Stimulated activated CD4-positive, alpha-beta T cell treated with anti-CD3 and anti-CD28 coated beads, Interleukin-1b, Interleukin-23, amount 100 ng/mL, for 24 hours (primary cell): ENCODE measurements at places on chromosomes 7 and 10.

- no peak for DNase-seq
These were observed 19.7 kb downstream of the SUFU start for GRCh38 chr10:102523250-102524029.

DNA sequence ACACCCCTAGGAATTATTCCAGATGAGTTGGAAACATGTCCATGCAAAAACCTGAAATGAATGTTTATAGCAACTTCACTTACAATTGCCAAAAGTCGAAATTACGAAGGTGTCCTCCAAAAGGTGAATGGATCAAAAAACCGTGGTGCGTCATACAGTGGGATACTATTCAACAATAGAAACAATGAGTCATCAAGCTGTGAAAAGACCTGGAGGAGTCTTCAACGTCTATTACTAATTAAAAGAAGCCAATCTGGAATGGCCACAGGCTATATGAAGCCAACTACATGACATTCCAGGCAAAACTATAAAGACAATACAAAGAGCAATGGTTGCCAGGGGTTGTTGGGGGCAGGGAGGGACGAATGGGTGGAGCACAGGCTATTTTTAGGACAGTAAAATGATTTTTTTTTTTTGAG is 12.6 kb upstream of the PPP2R2D start:
- DNase-seq = no peak

GRCh38 chr10:61935077-61935476 is 33.6 kb downstream of the ARID5B start:
- no peak for DNase-seq

DNA sequence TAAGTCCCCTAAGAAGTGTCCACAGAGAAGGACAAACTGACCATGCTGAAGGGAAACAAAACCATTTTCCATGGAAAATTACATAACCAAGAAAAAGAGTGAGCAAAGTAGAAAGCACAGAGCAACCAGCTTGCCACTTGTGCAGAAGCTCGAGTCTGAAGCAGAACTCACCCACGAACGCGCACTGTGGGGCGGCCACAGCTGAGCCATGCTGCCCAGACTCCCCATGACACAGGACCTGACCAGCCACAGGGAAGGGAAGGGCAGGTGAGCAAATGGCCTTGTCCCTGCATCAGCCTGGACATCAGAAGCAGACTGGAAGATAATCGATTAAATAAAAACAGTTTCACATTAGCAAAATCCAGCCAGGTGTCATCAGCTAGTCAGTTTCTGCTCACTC is 95.7 kb downstream of the TCERG1L start:
- no peak for DNase-seq

GRCh38 chr10:77609781-77610272 is 27.8 kb downstream of the KCNMA1 start:
- no peak for DNase-seq

GRCh38 chr7:158778471-158778870 is 50.8 kb downstream of the ESYT2 start:
- no peak for DNase-seq

DNA sequence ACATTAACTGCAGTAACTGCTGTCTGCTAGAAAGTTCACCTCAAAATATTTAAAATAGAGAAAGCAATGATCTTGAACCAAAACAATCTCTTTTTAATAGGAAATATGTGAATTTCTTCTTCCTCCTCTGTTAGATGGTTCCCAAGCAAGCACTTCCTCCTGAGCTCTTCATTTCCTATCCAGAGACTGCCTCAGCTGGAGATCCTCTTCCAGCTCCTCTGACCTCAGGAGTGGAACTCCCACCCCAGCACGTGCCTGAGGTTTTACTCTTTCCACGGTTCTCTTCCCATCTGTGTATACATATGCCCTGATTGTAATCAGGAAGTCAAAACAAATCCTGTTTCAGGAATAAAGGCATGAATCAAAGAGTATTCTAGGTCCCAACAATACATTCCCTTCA is 5.6 kb downstream of the DENND11 start:
- no peak for DNase-seq

DNA sequence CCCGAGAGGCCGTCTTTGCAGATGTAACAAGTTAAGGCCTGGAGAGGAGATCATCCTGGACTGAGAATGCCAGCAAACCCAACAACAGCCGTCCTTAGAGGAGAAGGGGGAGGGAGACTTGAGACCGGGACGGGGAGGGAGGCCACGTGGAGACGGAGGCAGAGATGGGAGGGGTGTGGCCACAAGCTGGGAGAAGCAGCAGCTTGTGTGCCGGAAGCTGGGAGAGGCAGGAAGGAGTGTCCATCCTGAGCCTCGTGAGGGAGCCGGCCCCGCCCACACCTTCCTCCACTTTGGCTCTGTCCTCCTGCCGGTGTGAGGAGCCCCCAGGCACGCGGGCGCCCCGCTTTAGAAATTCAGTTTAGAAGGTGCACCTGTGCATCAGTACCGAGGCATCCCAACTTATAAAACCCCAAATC is 95.7 kb downstream of the DNAJB6 start:
- no peak for DNase-seq

- DNase-seq = no peak
These were observed 5.3 kb downstream of the GLRX3 start for GRCh38 chr10:130141460-130141859.

DNA sequence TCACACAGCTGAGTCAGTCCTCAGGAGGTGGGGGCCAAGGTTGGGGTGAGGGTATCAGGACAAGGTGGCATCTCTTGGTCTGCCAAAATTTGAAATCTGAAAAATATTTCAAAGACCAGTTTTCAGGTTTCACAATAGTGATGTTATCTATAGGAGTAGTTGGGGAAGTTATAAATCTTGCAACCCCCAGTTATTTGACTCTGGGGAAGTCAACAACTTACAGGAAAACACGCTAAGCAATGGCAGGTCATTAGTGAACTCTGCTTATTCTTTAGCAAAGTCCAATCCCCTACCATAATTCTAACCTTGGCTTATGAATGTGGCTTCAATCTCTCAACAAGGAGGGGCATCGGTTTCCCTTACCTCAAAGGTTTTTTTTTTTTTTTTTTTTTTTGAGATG is 94.9 kb downstream of the MARCHF5 start:
- DNase-seq = no peak

- no peak for DNase-seq
These were observed 28.7 kb downstream of the LRGUK start for GRCh38 chr7:134155871-134156270.

DNA sequence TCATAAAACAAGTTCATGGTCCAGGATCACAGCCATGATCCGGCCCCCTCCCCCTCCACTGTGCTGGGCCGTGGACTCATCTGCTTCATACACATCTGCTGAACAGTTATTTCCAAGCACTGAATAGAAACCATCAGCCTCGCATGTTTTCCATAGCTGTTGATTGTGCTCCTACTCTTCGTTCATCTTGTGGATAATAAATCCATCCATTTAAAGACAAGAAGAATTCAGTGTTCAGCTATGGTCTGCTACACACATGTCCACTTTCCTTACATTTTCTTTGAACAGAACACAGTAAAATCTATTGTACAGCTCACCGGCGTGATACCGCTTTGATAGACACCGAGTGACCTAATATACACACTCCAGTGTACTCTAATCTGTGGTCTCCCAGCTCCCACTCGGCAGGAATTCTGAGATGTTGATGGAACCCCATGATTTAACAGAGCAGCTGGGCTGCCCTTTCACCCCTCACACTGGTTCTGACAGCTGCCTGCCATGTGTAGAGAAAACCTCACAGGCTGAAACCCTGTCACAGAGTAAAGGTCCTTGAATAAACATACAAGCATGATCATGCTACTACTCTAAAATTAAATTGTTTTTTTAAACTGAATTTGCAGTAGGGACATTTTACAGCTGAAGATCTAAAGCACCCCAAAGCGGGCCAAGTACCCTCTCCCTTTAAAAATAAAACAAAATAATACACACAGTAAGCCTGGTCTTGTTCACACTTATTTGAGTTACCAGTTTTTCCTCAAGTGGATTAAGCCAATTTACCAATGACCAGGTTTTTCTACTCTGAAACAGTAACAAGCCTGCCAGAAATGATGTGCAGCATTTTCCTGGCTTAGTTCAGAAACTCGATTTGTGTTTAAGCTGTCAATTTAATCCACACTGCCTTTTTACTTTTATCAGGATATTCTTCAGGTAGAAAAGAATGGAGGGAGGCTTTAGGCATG is 95.1 kb upstream of the FZD1 start:
- DNase-seq = no peak

DNA sequence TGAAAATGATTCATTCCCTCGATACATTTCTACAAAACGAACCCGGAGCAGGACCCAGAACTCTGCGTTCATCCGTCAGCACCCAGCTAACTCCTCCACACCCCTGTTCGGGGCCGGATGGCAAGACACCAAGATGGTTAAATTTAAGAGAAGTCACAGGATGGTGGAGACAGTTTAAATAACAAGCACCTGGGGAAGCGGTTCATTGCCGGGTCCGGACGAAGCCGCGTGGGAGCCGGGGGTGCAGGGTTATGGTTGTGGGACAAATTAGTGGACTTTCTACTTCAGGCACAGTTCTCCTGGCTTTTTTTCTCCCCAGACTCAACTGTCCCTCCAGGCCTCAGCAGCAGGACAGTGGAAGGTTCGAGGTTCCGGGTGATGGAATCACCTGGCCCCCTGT is 45.4 kb downstream of the ASB13 start:
- DNase-seq = no peak

- no peak for DNase-seq
These were observed 15.4 kb downstream of the GSDME start for GRCh38 chr7:24741679-24742505.

GRCh38 chr10:124020981-124021815 is 72.2 kb downstream of the CHST15 start:
- DNase-seq = no peak

GRCh38 chr7:39219869-39220268 is 242.2 kb downstream of the POU6F2 start:
- DNase-seq = no peak

DNA sequence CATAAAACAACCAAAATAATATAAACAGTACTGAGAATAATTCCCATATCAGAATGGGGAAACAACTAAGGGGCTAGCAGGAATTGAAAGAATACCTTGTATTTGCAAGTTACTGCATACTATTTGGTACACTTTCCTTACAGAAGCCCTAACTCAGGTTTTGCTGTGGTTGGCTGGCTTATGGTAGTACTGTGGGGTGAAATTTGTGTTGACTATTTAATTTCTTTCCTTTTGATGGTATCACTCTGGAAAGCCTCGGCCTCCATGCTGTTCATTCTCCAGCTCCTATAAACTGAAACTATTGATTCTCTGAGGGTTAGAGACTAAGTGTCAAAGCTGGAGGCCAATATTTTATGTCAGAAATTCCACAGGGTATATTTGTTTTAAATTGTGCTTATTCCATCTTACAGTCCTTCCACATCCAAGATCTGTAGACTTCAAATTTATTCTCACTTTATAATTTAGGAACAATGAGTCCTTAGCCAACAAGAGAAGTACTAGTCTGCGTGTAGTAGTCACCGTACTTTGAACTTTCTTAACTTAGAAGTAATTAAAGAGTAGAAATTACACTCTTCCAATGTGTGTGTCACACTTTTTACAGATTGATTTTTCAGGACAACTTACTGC is 13.4 kb downstream of the SKIDA1 start:
- DNase-seq = no peak

DNA sequence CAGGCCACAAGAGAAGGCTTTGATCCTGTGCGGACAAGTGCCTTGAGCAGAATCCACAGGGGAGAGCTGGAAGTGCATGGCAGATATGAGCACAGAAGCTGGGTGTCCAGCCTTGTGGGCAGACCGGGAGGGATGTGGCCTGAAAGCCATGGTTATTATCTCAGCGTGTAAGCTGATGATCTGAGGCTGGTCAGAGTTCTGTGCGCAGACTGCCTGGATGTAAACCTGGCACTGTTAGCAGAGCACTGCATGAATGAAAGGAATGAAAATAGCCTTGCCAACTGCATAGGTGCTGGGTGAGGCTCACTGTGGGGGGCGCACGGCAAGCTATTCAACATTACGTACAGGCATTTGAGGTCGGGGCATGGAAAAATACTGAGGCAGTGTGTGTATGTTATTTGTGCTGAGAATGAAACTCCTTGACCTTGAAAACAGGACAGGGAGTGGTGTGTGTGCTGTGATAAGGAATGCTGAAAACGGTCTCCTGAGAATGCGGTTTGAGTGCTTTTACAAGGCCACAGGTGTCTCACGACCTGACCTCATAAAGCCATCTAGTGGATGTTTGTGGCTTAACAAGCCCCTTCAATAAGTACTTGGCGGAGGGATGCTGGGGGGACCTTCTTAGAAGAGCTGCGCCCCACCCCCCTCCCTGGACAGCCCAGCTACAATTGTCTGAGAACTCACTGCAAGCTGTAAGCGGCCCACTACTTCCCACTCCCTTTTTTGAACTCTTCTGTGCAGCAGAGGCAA is 18.7 kb downstream of the AKR1C1 start:
- no peak for DNase-seq

- no peak for DNase-seq
These were observed 631 bp downstream of the OTUD1 start for GRCh38 chr10:23439452-23439960.

GRCh38 chr10:132185601-132186487 is 904 bp upstream of the DPYSL4 start:
- no peak for DNase-seq

- no peak for DNase-seq
These were observed 181.6 kb upstream of the MKI67 start for GRCh38 chr10:128307820-128308219.
